Subcutaneous adipose tissue (tissue), 4 donors: ENCODE measurements at places on chromosomes 13 and 19. TPM values are rescaled to one million over a fixed set of nuclear protein-coding genes. Genes with fewer than 3 reads are reported as not detected.

Gene IL12RB1
- 2.4 TPM for total RNA-seq

Gene TBXA2R
- not detected for total RNA-seq

Gene CYP4F3
- total RNA-seq = not detected

Gene ATP13A1
- total RNA-seq = 107 TPM

Gene CEACAM8
- total RNA-seq = not detected

Gene ERICH4
- total RNA-seq = not detected

Gene SHC2
- 9.9 TPM for total RNA-seq

Gene POLR2I
- 35.5 TPM for total RNA-seq

Gene ZNF610
- 0.94 TPM for total RNA-seq

Gene PDX1
- total RNA-seq = not detected

Gene PNMA8A
- 0.68 TPM for total RNA-seq

Gene ZNF497
- not detected for total RNA-seq

Gene CEBPA
- total RNA-seq = 286 TPM

Gene SIGLEC8
- total RNA-seq = 0.94 TPM

Gene METTL21C
- total RNA-seq = not detected

Gene VWA8
- total RNA-seq = 18.1 TPM
